Central memory CD8-positive, alpha-beta T cell (primary cell): ENCODE measurements at places on chromosomes 13 and 19.

- H3K27me3 ChIP-seq = no peaks in the 10 kb centered on the region
- H3K36me3 ChIP-seq = peaks cover 19% of the 10 kb centered on the region
- no peak for DNase-seq
Observed at GRCh38 chr13:113205428-113205931, 3.0 kb downstream of the PCID2 start.

GRCh38 chr13:62997038-62997599 lies 1581.5 kb upstream of the PCDH20 start:
- H3K36me3 ChIP-seq = peaks cover 2% of the 10 kb centered on the region
- H3K4me3 ChIP-seq = no peak overlapping the region
- no peak overlapping the region for H3K27ac ChIP-seq
- H3K27me3 ChIP-seq = no peaks in the 10 kb centered on the region

DNA sequence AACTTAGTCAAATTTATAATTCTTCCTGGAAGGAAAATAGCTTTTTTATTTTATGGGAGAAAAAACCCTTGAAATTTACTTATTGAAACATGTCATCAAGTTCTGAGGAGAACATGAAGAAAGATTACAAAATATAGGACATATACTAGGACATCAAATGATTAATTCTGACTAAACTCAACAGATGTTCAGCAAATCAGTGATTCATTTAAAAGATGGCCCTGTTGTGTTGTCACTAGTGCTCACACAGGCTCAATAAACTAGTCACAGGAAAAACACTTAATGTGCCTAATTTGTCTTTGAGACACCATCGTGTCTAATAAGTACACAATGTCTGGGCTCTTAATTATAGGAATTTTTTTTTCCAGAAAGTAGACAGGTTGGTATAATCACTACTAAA lies 223.8 kb upstream of the TMTC4 start:
- H3K27ac ChIP-seq = no peak overlapping the region
- no peaks in the 10 kb centered on the region for H3K4me1 ChIP-seq
- peaks cover 37% of the 10 kb centered on the region for H3K27me3 ChIP-seq
- no peak overlapping the region for H3K4me3 ChIP-seq
- DNase-seq = no peak
- H3K36me3 ChIP-seq = no peaks in the 10 kb centered on the region

- no peaks in the 10 kb centered on the region for H3K4me1 ChIP-seq
- no peak for DNase-seq
- H3K27ac ChIP-seq = no peak overlapping the region
- H3K36me3 ChIP-seq = no peaks in the 10 kb centered on the region
- no peaks in the 10 kb centered on the region for H3K27me3 ChIP-seq
Observed at GRCh38 chr13:93511011-93511410, 284.4 kb downstream of the GPC6 start.

- H3K4me3 ChIP-seq = no peak overlapping the region
- no peak overlapping the region for H3K27ac ChIP-seq
- DNase-seq = no peak
- no peaks in the 10 kb centered on the region for H3K36me3 ChIP-seq
Observed at GRCh38 chr13:34868733-34869132, 73.3 kb upstream of the NBEA start.

DNA sequence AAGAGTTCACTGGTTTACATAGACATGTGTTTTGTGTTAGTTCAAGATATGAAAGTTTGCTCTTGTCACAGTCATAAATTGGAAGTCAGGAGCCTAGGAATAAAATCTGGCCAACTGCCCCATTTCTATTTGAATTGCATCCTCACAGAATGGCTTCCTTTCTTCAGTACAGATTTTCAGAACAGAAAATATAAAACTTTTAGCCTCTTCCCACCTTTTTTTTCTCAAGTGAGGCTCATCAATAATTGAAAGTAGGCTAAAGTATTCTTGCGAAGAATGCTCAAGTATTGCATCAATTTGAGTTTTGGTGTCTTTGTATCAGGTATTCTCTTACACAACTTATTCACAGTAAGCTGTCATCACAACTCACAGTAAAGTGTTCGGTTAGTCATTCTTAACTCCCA lies 802.7 kb downstream of the PCDH9 start:
- H3K36me3 ChIP-seq = no peaks in the 10 kb centered on the region
- H3K4me1 ChIP-seq = no peaks in the 10 kb centered on the region
- DNase-seq = no peak
- no peak overlapping the region for H3K4me3 ChIP-seq
- H3K27me3 ChIP-seq = no peaks in the 10 kb centered on the region
- no peak overlapping the region for H3K27ac ChIP-seq

DNA sequence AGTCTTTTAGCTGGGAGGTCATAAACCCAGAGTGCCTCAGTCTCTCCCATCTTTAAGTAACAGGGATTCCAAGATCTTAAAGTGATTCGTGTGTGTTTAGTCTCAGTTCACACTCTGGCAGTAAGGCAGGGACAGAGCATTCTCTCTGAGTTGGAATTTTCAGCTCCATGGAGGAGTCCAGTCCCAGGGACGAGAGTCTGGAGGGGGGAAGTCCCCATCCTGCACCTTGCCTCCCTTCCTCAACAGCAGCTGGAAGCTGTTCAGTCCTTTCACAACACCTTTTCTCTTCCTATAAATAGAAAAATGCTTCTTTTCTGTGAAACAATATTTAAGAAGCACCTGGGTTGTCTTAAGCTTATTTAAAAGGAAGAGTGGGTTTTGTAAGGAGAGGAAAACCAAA lies 82.0 kb downstream of the KLF5 start:
- peaks cover 2% of the 10 kb centered on the region for H3K36me3 ChIP-seq
- H3K27ac ChIP-seq = no peak overlapping the region
- DNase-seq = no peak
- no peaks in the 10 kb centered on the region for H3K4me1 ChIP-seq
- H3K27me3 ChIP-seq = peaks cover 38% of the 10 kb centered on the region
- H3K4me3 ChIP-seq = no peak overlapping the region

DNA sequence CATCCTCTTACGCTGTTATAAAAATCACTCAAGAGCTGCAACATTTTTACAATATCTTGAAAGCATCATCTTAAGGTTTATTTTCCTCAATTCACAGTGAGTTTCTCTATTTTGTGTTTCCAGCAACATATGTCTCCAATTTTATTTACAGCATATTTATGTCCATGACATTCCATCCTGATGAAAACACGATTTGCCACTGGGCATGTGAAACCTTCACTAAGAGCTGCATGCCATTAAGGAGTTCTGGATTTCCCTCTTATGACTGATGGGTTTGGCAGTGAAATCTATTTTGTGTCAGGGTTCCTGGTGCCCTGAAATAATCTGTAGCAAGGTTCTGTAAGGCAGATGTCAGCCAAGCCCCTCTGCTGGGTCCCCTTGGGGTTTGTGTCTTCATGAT lies 527.6 kb upstream of the KLF12 start:
- H3K4me3 ChIP-seq = no peak overlapping the region
- H3K36me3 ChIP-seq = no peaks in the 10 kb centered on the region
- no peaks in the 10 kb centered on the region for H3K27me3 ChIP-seq
- H3K4me1 ChIP-seq = no peaks in the 10 kb centered on the region

DNA sequence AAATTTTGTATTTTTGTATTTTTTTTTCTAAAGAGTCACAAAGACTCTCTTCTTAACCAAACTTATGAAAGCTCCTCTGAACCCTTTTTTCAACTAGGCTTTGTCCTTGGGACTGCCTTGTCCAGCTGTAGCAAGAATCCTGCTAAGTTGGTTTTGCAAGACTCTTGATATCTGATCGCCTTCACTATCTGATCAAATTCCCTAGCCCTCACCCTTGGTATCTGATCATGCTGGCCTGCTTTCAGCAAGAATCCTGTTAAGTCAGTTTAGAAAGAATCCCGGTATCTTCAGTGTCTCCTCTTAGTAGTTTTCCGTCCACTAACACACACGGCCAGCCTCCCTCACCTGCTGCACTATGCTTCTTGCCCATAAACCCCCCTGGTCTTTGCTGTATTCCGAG lies 1.9 kb upstream of the SIGLEC5 start:
- H3K4me3 ChIP-seq = no peak overlapping the region
- no peak overlapping the region for H3K27ac ChIP-seq
- DNase-seq = no peak
